Dermis blood vessel endothelial cell (primary cell): ENCODE measurements at places on chromosomes 13 and 19. TPM values are rescaled to one million over a fixed set of nuclear protein-coding genes. Genes with fewer than 3 reads are reported as not detected.
A peak's percentile ranks its signal among the peaks of the same experiment; 100 is the strongest.

GRCh38 chr13:39253774-39254173, 215.5 kb downstream of the NHLRC3 start:
- no peak for DNase-seq

- no peak for DNase-seq
Observed at GRCh38 chr13:24644036-24644435, 36.2 kb upstream of the ATP12A start.

GRCh38 chr19:37778613-37779126, 716 bp downstream of the ZNF573 start:
- no peak for DNase-seq

DNA sequence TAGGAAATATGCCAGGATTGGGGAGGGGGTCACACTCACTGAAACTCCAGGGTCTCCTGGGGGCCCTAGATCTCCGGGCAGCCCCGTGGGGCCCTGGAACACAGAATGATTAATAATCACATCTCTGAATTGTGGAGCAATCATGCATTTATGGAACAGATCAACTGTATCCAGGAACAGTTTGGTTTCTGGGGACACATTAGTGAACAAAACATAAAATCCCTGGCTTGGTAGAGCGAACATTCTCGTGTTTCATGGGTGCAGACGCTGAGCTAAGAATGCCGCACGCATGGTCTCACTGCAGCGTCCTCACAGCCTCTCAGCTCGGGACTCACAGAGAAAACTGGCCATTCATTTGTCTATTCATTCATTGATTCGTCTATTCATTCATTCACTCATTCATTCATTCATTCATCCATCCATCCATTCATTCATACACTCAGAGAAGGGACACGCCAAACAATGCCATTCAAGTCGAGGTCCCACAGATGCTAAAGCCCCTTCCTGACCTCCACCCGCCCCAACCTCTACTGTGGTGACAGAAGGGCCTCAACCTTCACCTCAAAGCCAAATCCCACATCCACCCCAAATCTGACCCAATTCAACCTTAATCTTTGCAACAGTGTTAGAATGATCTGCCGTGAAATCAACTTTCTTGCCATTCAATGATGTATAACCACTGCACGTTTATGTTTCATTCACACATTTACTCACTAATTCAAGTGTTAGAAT, 35.0 kb upstream of the OLFM2 start:
- DNase-seq = no peak

- peak; percentile 78 for DNase-seq
Observed at GRCh38 chr13:29679396-29680053, 84.0 kb upstream of the SLC7A1 start.

USE1 gene
- total RNA-seq = 18.7 and 24.8 TPM in 2 replicates
